Activated CD4-positive, alpha-beta T cell treated with anti-CD3 and anti-CD28 coated beads for 36 hours (primary cell): ENCODE measurements at places on chromosomes 12 and 14. TPM values are rescaled to one million over a fixed set of nuclear protein-coding genes. Genes with fewer than 3 reads are reported as not detected.

DNA sequence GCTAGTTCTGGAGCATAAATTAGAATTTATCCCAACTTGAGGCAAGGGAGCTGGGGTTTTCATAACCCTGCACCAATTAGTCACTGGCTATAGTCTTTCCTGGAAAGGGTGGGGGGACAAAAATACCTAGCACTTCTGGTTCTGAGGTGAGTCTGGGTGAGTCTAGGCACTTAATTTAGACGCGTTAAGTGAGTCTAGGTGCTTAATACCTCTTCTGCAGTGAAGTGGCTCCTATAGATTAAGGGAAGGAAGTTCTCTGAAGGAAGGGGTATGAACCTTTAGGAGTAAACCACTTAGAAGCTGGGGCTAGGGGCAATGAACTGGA, 251.7 kb downstream of the EFCAB11 start:
- peak overlapping the region; percentile 83 for H3K27ac ChIP-seq
- H3K36me3 ChIP-seq, result peaks cover 4% of the 10 kb centered on the region
- DNase-seq, result no peak
- no peaks in the 10 kb centered on the region for H3K27me3 ChIP-seq
- no peak overlapping the region for H3K4me3 ChIP-seq
- H3K4me1 ChIP-seq, result peaks cover 46% of the 10 kb centered on the region

DNA sequence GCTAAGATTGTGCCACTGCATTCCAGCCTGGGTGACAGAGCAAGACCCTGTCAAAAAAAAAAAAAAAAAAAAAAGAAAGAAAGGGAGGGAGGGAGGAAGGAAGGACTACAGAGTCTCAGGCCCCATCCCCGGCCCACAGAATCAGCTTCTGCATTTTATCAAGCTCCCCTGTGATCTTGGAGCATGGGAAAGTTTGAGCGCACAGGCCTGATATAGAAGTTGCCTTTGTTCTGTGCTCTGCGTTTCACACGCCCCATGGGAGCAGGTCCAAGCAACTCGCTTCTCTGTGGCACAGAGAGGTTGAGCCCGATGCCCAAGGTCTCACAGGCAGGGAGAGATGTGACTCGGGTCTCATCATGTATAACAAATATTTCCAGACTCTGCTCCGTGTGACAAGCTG, 101.8 kb downstream of the PHETA1 start:
- no peak overlapping the region for H3K27ac ChIP-seq
- no peak overlapping the region for H3K4me3 ChIP-seq
- H3K4me1 ChIP-seq, result no peaks in the 10 kb centered on the region
- no peak for DNase-seq

DNA sequence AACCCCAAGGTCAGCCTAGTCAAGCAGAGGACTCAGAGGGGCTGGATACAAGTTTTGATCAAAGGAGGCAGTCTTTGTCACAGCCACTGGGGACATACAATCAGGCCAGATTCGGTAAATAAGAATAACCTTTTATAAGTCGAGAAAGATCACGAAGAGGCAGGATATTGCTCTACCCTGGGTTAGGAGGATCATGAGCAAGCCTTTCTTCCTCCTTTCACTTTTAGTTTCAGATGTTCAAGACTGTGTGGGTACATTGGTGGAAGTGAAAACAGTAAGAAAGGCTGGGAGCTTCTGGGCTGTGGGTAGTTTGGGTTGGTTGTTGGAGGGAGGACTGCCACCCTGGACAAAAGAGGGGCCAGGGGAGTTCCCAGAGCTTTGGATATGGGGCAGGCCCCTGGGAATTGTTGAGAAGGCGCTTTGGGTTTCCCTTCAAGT, 127.7 kb downstream of the SNAPC1 start:
- H3K4me1 ChIP-seq, result peaks cover 17% of the 10 kb centered on the region
- peak overlapping the region; percentile 22 for H3K4me3 ChIP-seq
- no peaks in the 10 kb centered on the region for H3K36me3 ChIP-seq
- H3K27me3 ChIP-seq, result peaks cover 5% of the 10 kb centered on the region
- peak; percentile 49 for DNase-seq

- H3K27ac ChIP-seq, result no peak overlapping the region
- H3K27me3 ChIP-seq, result no peaks in the 10 kb centered on the region
- H3K4me3 ChIP-seq, result no peak overlapping the region
- H3K36me3 ChIP-seq, result no peaks in the 10 kb centered on the region
- peaks cover 3% of the 10 kb centered on the region for H3K4me1 ChIP-seq
These were observed 105.7 kb downstream of the PLEKHA5 start for GRCh38 chr12:19234981-19235871.

GRCh38 chr14:33792009-33792719, 158.7 kb downstream of the EGLN3 start:
- H3K4me1 ChIP-seq, result peaks cover 16% of the 10 kb centered on the region
- no peaks in the 10 kb centered on the region for H3K36me3 ChIP-seq
- H3K27me3 ChIP-seq, result peaks cover 22% of the 10 kb centered on the region
- no peak overlapping the region for H3K27ac ChIP-seq
- DNase-seq, result no peak
- no peak overlapping the region for H3K4me3 ChIP-seq

- DNase-seq, result peak; percentile 66
- H3K27me3 ChIP-seq, result peaks cover 12% of the 10 kb centered on the region
- no peak overlapping the region for H3K27ac ChIP-seq
- peaks cover 51% of the 10 kb centered on the region for H3K4me1 ChIP-seq
These were observed 6.0 kb downstream of the FBXW8 start for GRCh38 chr12:116916714-116917114.

DNA sequence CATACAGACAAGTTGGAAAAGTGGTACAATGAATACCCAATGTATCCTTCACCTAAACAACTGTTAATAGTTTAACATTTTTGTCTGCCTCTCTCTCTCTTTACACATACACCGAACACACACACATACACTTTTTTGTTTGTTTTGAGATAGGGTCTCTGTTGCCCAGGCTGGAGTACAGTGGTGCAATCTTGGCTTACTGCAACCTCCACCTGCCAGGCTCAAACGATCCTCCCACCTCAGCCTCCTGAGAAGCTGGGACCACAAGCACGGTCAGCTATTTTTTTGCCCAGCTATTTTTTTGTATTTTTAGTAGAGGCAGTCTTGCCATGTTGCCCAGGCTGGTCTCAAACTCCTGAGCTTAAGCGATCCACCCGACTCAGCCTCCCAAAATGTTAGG, 16.8 kb downstream of the ZCCHC8 start:
- peaks cover 55% of the 10 kb centered on the region for H3K36me3 ChIP-seq
- H3K27ac ChIP-seq, result no peak overlapping the region
- no peak for DNase-seq
- no peaks in the 10 kb centered on the region for H3K27me3 ChIP-seq

The DEGS2 gene
- 2.6 TPM for total RNA-seq

- no peak overlapping the region for H3K4me3 ChIP-seq
- DNase-seq, result peak; percentile 65
- H3K4me1 ChIP-seq, result no peaks in the 10 kb centered on the region
- no peaks in the 10 kb centered on the region for H3K36me3 ChIP-seq
These were observed 21.0 kb upstream of the RNASE2 start for GRCh38 chr14:20934148-20934762.

The SSTR1 gene
- not detected for total RNA-seq

GRCh38 chr14:63686926-63687325, 40.9 kb downstream of the SGPP1 start:
- no peak for DNase-seq
- no peaks in the 10 kb centered on the region for H3K4me1 ChIP-seq
- no peak overlapping the region for H3K4me3 ChIP-seq
- H3K36me3 ChIP-seq, result peaks cover 10% of the 10 kb centered on the region

- H3K4me1 ChIP-seq, result no peaks in the 10 kb centered on the region
- H3K27ac ChIP-seq, result no peak overlapping the region
- no peaks in the 10 kb centered on the region for H3K36me3 ChIP-seq
- no peak overlapping the region for H3K4me3 ChIP-seq
- DNase-seq, result no peak
- no peaks in the 10 kb centered on the region for H3K27me3 ChIP-seq
These were observed 39.1 kb downstream of the CAPS2 start for GRCh38 chr12:75291014-75291413.

DNA sequence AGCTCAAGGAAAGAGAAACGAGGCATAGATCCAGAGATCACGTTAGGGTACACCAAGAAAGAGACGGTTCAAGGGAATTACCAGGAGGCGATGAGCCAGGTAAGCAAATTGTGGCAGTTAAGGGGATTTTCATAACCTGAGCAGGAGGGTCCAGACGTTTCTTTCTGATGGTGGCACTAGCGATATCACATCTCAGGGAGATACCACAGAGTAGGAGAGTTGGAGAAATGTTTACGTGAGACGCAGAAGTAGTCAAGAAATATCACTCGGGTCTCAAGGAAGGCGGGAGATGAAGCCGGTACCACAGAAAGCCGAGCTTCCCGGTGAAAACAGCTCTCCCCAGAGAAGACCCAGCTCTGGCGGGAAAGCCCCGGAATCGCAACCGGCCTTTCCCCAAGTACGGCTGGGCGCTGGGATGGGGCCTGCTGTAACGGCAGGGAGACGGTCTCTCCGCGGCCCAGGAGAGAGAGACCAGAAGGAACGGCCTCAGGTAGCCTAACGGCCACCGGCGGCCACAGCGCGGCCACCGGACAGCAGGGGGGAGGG, 485 bp downstream of the SENP1 start:
- peak; percentile 65 for DNase-seq
- H3K36me3 ChIP-seq, result peaks cover 6% of the 10 kb centered on the region
- peaks cover 46% of the 10 kb centered on the region for H3K4me1 ChIP-seq
- H3K27me3 ChIP-seq, result no peaks in the 10 kb centered on the region
